ENCODE measurements at places on chromosomes 5 and 9.
A peak's percentile ranks its signal among the peaks of the same experiment; 100 is the strongest.

- DNase-seq: no peak
Observed at GRCh38 chr9:79686381-79687130, 114.8 kb downstream of the TLE4 start.

GRCh38 chr5:149636861-149637246, 55.6 kb downstream of the ARHGEF37 start:
- DNase-seq: peak; percentile 70

- DNase-seq: no peak
Observed at GRCh38 chr5:133466556-133467334, 145.6 kb downstream of the FSTL4 start.

- DNase-seq: no peak
Observed at GRCh38 chr5:66143473-66144073, 527 bp upstream of the SREK1 start.
